ENCODE measurements at places on chromosomes 1 and 21. TPM values are rescaled to one million over a fixed set of nuclear protein-coding genes. Genes with fewer than 3 reads are reported as not detected.

Gene POU3F1
- total RNA-seq = not detected

- no peaks in the 10 kb centered on the region for H3K4me1 ChIP-seq
- H3K27me3 ChIP-seq = no peaks in the 10 kb centered on the region
- no peak overlapping the region for H3K4me3 ChIP-seq
- no peaks in the 10 kb centered on the region for H3K36me3 ChIP-seq
- no peak for DNase-seq
- no peak overlapping the region for H3K27ac ChIP-seq
Observed at GRCh38 chr1:76274718-76275117, 200.2 kb downstream of the ST6GALNAC3 start.

- no peak overlapping the region for H3K27ac ChIP-seq
- no peak overlapping the region for H3K4me3 ChIP-seq
- H3K4me1 ChIP-seq = no peaks in the 10 kb centered on the region
- DNase-seq = no peak
Observed at GRCh38 chr1:60448850-60449249, 375.3 kb upstream of the C1orf87 start.

Gene CTSE
- total RNA-seq = not detected

DNA sequence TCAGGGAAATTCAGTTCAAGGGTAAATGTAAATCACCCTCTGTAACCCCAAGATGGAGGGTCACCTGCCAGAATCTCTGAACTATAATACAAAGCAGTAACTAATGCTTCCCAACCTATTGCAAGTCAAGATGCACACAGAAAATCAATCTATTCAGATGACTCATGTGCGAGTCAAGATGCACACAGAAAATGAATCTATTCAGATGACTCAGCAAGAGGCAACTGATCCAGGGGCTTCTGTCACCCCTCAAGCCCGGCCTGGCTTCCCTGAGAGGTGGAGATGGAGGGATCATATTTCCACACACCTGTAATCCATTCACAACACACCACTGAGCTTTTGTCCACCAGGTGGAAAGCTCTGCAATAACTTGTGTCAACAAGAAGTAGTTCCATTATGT is 17.4 kb upstream of the HIVEP3 start:
- H3K4me3 ChIP-seq = no peak overlapping the region
- H3K27me3 ChIP-seq = no peaks in the 10 kb centered on the region
- H3K27ac ChIP-seq = no peak overlapping the region
- peaks cover 17% of the 10 kb centered on the region for H3K4me1 ChIP-seq

GRCh38 chr1:3031401-3032221 is 10.3 kb downstream of the ACTRT2 start:
- no peaks in the 10 kb centered on the region for H3K27me3 ChIP-seq
- no peak overlapping the region for H3K4me3 ChIP-seq
- no peak overlapping the region for H3K27ac ChIP-seq
- no peak for DNase-seq
- H3K4me1 ChIP-seq = no peaks in the 10 kb centered on the region

GRCh38 chr1:178572604-178573003 is 59.7 kb downstream of the TEX35 start:
- H3K27me3 ChIP-seq = no peaks in the 10 kb centered on the region
- H3K27ac ChIP-seq = no peak overlapping the region
- no peak overlapping the region for H3K4me3 ChIP-seq
- DNase-seq = no peak
- H3K36me3 ChIP-seq = no peaks in the 10 kb centered on the region
- H3K4me1 ChIP-seq = no peaks in the 10 kb centered on the region

Gene GPN2
- 12.1 TPM for total RNA-seq

Gene OR10Z1
- total RNA-seq = not detected

GRCh38 chr1:238469146-238469631 is 578.5 kb upstream of the ZP4 start:
- H3K4me3 ChIP-seq = peak overlapping the region; percentile 50
- no peaks in the 10 kb centered on the region for H3K4me1 ChIP-seq
- H3K27me3 ChIP-seq = no peaks in the 10 kb centered on the region
- peak; percentile 26 for DNase-seq
- no peaks in the 10 kb centered on the region for H3K36me3 ChIP-seq
- peak overlapping the region; percentile 56 for H3K27ac ChIP-seq

Gene DIO1
- not detected for total RNA-seq

- no peaks in the 10 kb centered on the region for H3K4me1 ChIP-seq
- no peak overlapping the region for H3K27ac ChIP-seq
- no peaks in the 10 kb centered on the region for H3K27me3 ChIP-seq
- H3K36me3 ChIP-seq = no peaks in the 10 kb centered on the region
Observed at GRCh38 chr1:223211323-223211985, 68.4 kb upstream of the TLR5 start.

- H3K4me1 ChIP-seq = peaks cover 4% of the 10 kb centered on the region
- H3K27me3 ChIP-seq = no peaks in the 10 kb centered on the region
- H3K4me3 ChIP-seq = no peak overlapping the region
- no peak overlapping the region for H3K27ac ChIP-seq
- DNase-seq = no peak
Observed at GRCh38 chr1:26109229-26110164, 2.1 kb upstream of the PDIK1L start.

- no peak overlapping the region for H3K4me3 ChIP-seq
- no peak for DNase-seq
- H3K36me3 ChIP-seq = no peaks in the 10 kb centered on the region
- H3K4me1 ChIP-seq = peaks cover 27% of the 10 kb centered on the region
- no peak overlapping the region for H3K27ac ChIP-seq
- no peaks in the 10 kb centered on the region for H3K27me3 ChIP-seq
Observed at GRCh38 chr1:225737866-225738265, 39.8 kb upstream of the SRP9 start.

Gene CNST
- total RNA-seq = 44.5 TPM

DNA sequence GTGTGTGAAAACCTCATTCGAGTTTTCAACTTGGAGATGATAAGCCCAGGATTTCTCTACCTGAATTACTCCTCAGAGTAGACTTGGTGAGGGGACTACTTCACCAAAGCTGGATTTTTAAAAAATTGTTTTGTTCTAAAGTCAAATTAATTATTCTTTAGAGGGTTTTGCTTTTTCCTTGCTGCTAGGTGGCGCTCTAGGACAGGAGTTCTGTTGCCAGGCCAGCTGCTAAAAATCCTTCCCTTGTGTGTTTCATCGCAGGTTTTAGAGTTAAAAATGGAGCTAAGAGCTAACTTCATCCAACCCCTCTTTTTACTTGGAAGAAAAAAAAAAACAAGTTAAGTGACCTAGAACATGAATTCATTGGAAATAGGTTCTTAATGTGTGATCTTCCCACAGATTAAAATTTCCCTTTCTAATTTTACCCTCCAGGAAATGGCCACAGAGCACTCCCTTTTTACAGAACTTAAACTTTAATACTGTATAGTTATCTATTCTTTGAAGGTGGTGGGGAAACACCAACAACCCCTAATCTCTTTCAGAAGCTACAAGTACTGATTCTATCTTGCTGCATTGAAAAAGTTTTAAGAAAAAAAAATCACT is 36.7 kb upstream of the FAM163A start:
- H3K4me3 ChIP-seq = no peak overlapping the region
- H3K4me1 ChIP-seq = peaks cover 5% of the 10 kb centered on the region
- H3K27ac ChIP-seq = no peak overlapping the region

Gene DEPDC1
- 9.9 TPM for total RNA-seq

Gene SYNC
- 112 TPM for total RNA-seq

Gene LHX8
- not detected for total RNA-seq

GRCh38 chr1:214581785-214582184 is 21.2 kb upstream of the CENPF start:
- H3K4me3 ChIP-seq = no peak overlapping the region
- H3K36me3 ChIP-seq = no peaks in the 10 kb centered on the region
- no peaks in the 10 kb centered on the region for H3K27me3 ChIP-seq
- H3K27ac ChIP-seq = peak overlapping the region; percentile 59
- H3K4me1 ChIP-seq = peaks cover 44% of the 10 kb centered on the region
- DNase-seq = peak; percentile 91

DNA sequence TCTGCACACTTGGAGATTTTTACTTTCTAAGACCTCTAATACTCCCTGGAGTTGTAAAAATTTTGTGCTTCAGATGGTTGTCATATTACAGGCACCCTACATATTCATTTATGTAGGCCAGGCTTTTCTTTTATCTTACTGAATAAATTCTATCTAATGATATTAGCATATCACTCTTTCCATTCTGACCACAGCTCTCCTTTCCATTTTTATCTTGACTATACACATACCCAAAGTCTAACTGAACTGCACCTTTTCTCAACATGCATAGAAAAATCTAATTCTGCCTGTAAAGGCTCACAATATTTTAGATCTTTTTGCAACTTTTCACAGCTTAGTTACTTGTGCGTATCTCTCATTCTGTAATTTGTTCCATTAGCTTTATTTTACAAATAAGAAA is 52.7 kb upstream of the TSHB start:
- H3K27me3 ChIP-seq = no peaks in the 10 kb centered on the region
- H3K27ac ChIP-seq = no peak overlapping the region
- no peak for DNase-seq
- H3K36me3 ChIP-seq = no peaks in the 10 kb centered on the region
- H3K4me3 ChIP-seq = no peak overlapping the region

- peak; percentile 22 for DNase-seq
- no peak overlapping the region for H3K4me3 ChIP-seq
- no peaks in the 10 kb centered on the region for H3K27me3 ChIP-seq
- H3K27ac ChIP-seq = no peak overlapping the region
- no peaks in the 10 kb centered on the region for H3K36me3 ChIP-seq
Observed at GRCh38 chr1:214012418-214012817, 24.6 kb downstream of the PROX1 start.

All from GM23248 (cell line).